Hypothalamus (tissue), 51 donors: ENCODE measurements at places on chromosomes 2 and 18.

DNA sequence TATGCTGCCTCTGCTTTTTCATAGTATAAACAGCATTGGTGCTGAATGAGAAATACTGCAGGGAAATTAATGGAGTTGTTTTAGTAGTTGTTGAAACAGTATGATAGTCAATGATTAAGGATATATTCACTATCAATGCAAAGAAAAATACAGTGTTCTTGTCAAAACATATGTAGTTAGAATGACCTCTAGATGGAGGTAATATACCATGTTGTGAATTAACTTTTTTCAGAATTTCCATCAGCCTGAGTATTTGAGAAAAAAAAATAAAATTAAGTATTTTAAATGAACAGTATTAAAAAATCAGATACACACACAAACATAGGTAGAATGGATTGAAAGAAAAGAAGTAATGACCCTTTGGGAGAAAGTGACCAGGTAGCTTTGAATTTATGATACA lies 59.5 kb downstream of the RMDN2 start:
- no peak for DNase-seq

- no peak for DNase-seq
Observed at GRCh38 chr2:125796784-125797183, 859.2 kb upstream of the GYPC start.

DNA sequence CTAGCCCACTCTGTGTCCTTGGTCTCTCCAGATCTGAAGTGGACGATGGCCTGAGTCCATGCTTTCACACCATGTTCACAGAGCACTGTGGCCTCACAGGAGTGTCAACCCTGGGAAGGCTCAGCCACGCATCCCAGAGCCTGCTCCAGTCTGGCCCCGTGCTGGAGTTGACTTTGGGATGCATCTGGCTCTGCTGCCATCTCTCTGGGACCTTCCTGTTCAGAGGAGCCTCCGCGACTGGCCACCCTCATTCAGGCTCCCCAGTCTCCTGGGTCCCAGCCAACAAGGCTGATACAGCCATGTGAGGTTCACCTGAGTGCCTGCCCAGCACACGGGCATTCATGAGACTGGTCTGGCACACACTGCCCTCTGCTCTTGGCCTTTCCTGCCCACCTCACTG lies 199.7 kb upstream of the RAB6C start:
- DNase-seq, result no peak

- DNase-seq, result no peak
Observed at GRCh38 chr18:49609256-49610021, 47.6 kb downstream of the LIPG start.

- no peak for DNase-seq
Observed at GRCh38 chr2:17873021-17873420, 5.4 kb upstream of the KCNS3 start.

DNA sequence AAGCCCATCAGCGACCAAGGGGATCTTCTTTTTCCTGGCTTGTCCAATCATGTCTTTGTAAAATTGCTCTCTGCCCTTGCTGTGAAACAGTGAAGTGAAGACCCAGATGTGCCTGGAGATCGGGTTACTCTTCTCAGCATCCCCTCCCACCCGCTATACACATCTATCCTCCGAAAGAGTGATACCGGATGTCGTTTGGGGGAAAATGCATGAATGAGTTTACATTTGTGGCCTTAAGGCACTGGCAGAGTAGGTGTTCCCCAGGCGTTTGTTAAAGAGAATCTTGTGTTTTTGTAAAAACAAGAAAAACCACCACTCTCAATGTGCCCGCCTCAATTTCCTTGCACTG lies 528.3 kb downstream of the CMPK2 start:
- DNase-seq, result no peak

- no peak for DNase-seq
Observed at GRCh38 chr2:150376553-150377335, 110.7 kb downstream of the RND3 start.

- no peak for DNase-seq
Observed at GRCh38 chr2:122873951-122874350, 1118.5 kb downstream of the TSN start.

DNA sequence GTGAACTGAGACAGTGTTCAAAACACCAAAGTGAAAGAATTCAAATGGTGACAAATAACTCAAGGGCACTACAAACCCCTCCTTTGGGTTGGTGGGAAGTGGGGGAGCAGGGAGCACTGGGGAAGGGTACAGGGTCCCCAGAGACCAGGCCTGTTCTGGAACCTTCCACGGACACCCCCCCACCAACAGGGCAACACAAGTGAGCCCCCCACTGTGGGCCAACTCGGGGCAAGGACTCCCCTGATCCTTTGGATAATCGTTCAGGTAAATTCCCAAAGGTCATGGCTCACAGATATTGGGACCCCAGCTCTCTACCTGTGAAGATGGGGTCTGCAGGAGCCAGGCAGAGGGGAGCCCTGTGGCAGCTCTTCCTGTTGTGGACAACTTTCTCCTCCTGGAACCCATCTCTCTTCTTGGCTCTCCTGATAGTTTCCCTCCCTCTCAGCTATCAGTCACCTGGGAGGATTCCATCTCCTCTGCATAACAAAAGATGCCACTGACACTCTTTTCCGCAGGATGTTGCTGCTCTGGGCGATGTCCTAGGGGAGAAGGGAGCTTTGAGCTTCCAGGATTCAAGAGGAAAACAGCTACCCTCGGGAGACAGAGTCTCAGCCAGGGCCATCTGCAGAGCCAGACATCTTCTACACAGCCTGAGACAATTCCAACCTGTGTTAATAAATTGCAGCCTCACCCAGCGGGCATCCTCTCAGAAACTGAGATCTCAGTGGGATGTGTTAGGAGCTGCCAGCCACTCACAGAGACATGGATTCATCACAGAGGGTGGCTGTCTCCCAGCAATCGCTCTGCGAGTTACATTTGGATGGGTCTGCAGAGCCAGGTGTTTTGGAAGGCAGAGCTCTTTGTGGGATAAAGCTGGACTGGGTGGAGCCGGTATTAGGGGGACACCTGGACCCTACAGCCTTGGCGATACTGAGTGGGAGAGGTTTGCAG lies 35.4 kb downstream of the MBP start:
- no peak for DNase-seq

- peak; percentile 3 for DNase-seq
Observed at GRCh38 chr2:225399504-225399903, at the start of gene NYAP2. NYAP2 (plus strand) TSS chr2:225399710; CDS start chr2:225408881, 9,171 bp downstream.

- no peak for DNase-seq
Observed at GRCh38 chr2:45435316-45435715, 175.8 kb downstream of the SRBD1 start.

GRCh38 chr2:236119476-236119875 lies 48.7 kb downstream of the GBX2 start:
- no peak for DNase-seq

DNA sequence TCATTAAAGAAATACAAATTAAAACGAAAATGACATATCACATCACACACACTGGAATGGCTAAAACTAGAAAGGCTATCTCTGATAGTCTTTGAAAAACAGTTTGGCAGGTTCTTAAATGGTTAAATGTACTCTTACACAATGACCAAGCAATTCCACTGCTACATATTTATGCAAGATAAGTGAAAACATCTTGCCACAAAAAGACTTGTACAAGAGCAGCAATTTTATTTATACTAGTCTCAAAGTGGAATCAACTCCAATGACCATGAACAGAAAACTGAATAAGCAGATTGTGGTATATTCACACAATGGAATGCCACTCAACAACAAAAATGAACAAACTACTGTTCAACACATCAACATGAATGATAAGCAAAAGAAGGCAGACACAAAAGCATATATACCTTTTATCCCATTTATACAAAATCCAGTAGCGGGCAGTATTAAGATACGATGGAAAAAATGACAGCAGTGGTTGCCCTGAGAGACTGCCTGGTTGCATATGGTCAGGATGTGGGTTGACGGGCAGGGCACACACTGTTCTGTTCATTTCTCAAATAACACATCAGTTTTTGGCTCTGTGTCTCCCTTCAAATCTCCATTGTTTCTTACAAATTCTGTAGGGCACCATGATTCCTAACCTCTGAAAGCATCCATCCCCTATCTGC lies 25.4 kb downstream of the SP100 start:
- no peak for DNase-seq

GRCh38 chr2:14543284-14543683 lies 89.2 kb upstream of the LRATD1 start:
- DNase-seq, result no peak

DNA sequence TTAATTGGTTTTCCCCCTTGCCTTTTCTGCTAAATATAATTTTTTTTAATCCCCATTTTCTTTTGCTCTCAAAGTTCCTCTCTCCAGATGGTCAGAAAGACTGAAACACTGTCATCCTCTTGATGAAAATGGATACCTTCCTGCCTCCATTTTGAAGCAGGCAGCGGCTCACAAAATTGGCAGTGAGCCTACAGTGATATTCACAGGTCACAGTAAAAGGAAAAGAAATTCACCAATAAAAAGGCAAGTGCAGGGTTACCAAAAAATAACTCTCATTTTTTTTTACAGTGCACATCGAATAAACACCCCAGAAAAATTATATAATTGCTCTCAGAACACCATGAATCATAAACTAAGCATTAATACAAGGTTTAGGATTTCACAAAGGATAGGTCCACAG lies 307.5 kb downstream of the TCF4 start:
- DNase-seq, result no peak

DNA sequence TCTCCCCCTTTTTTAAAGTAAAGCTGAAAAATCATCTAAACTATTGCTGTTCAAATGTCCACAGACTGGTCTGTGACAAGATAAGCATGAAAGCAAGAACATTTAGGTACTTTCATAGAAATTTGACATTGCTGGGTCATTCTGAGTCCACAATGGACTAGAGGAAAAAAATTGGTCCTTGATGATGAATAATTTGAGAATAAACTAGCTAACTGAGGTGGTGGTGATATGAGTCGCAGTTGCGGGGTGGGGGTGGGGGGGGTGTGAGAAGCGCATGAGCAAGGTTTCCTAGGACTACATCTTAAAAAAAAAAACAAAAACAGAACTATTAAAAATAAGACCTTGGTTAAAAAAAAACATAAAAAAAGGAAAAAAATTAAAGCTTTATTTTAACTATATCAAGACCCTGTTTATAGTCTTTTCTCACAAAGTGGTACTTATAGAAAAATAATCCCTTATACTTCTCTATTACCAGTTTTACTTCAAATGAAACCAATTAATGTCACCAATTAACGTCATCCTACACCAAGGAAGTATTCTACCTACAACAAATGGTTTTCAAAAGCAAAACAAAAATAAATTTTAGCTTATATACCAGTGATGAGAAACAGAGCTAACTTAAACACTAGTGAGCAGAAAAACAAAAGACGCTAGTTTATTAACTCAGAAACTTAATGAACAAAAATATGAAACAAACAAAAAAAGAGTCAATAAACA lies 88.1 kb downstream of the ASXL2 start:
- no peak for DNase-seq

DNA sequence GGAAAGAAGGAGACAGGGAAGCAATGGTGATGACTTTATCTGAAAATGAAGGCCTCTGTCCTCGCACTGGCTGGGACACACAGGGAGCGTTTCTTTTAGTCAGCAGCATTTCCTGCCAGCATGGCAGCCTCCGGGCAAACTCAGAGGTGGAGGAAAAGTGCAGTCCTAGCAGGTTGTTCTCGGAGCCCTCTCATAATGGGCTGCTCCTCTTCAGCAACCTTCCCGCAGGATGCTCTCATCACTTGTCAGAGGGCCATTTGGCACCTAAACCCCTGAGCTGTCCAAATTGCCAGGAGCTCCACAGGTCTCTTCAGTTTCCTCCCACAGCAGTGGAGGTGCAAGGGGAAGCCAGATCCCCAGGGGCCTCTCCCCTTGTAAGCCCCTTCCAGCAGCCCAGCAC lies 6.2 kb downstream of the STK39 start:
- no peak for DNase-seq

DNA sequence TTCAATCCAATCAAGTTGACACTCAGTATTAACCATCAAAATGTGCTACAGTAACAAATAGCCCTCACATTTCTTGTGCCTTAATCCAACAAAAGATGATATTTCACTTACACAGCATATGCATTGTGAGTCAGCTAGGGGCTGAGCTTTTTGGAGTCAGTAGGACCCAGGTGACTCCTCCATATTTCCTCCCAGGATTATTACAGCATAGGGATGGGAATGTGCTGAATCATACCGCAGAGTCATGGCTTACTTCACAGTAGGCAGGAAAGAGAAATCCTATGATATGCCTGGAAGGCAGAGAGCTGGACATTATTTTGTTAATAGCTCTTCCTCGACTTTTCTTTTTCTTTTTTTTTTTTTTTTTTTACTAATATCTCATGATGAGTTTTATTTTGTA lies 153.3 kb downstream of the TMEM182 start:
- DNase-seq, result no peak

DNA sequence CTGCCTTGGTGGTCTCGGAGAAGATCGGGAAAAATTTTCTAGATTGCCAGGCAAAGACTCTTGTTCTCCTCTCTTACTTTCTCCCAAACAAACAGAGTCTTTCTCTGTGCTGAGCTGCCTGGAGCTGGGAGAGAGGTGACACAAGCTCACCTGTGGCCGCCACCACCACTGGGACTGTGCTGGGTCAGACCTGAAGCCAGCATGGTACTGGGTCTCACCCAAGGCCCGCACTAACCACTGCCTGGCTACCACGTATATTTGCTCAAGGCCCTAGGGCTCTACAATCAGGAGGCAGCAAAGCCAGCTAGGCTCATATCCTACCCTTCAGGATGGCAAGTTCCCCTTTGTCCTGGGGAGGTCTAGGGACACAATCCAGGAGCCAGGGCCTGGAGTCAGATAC lies 312.2 kb downstream of the DLGAP1 start:
- DNase-seq, result no peak

GRCh38 chr2:19460761-19461160 lies 102.3 kb upstream of the OSR1 start:
- no peak for DNase-seq

DNA sequence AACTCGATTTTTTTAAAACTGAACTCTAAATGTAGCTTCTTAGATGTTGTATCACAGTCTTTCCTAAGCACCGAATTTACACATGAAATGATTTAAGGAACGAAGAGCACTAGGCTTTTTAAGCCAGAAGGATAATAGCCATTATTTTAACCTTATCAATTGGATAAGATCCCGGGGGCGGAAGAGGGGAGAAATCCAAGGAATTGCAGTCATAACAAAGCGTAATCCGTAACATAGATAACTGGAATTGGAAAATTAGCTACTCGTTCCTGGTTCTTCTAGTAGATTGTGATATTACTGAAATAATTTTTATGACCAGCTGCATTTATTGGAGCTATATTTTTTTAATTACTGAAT lies 988 bp upstream of the KANSL1L start:
- DNase-seq, result no peak

DNA sequence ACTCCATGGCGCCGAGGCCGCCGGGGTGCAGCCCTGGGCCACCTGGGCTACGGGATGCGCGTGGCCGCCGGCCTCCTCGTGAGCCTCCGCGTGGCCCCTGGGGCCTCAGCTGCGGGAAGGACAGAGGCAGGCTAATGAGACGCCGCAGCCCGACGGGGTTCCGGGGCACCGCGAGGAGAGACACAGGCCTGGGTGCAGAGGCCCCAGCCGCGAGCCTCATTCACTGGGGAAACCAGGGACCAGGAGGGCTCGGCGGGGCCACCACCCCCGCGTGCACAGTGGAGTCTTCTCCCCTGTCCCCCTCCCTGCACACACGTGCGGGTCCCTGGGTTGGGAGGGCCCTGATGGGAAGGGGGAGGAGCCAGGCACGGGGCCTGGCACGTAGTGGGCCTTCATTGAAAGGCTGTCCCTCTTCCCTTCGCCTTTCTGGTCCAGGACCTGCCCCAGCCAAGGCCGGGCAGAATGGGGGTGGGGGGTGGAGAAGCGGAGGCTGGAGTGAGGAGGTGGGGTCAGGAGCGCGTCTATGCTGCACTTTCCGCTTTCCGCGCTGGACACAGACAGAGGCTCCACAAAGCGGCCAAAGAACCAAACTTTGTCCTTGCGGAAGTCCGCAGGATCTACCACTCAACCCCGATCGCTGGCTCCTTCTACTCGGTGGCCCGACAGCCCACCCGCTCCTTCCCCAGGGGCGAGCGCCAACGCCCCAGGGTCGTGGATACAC lies 9.1 kb downstream of the ALPP start:
- no peak for DNase-seq
